Hematopoietic multipotent progenitor cell (in vitro differentiated cells): ENCODE measurements at places on chromosomes 11 and 22. TPM values are rescaled to one million over a fixed set of nuclear protein-coding genes. Genes with fewer than 3 reads are reported as not detected.

DNA sequence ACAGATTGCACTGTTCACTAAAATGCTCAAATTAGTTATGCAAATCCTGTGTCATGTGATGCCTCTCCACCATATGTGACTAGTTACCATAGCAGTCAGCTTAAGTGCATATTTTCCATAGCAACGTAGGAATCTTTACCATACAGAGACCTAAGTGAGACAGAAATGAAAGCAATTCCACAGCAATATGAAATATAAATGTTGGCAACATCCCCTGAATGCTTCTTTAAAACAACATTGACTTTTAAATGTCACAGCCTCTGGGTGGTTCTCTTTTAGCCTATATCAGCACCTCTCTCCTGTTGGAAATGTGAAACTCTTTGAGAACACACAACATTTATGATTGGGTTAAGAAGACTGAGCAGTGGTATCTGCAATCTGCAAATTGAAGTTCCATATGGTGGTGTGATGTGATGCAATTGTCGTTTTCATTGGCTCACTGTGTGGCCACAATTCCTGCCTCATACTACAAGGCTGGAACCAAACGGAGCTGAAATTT, 814.6 kb downstream of the DLG2 start:
- DNase-seq: no peak

GRCh38 chr22:33000342-33001280, 57.6 kb downstream of the SYN3 start:
- DNase-seq: no peak

DNA sequence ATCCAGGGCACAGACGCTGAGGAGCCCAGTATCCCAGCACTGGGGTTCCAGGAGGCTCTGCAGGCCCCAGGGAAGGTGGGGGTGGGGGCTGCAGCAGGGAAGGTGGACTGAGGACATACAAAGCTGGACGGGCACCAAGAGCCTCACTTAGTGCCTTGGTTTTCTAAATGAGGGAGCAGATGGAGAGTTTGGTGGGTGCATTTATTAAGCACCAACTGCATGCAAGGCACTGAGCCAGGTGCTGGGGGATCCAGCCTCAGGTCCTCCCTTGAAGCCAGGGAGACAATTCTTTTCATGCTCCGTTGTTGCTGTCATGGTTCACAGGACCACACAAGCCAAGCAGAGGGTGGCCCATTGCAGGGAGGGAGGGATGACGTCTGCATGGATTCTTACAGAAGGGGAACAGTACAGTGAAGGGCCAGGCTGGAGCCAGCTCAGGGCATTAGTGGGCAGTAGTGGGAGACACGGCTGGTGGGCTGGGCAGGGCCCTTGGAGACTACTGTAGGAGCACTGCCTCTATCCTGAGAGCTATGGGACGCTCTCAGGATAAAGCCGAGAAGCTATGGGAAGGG, 65.0 kb downstream of the MACROD1 start:
- no peak for DNase-seq

- peak; percentile 21 for DNase-seq
Measured at GRCh38 chr22:39839917-39840510, 53.5 kb downstream of the ENTHD1 start.

The PLAAT5 gene
- total RNA-seq: under 0.01 TPM

- DNase-seq: no peak
Measured at GRCh38 chr22:42895087-42895486, 38.0 kb upstream of the ARFGAP3 start.

- no peak for DNase-seq
Measured at GRCh38 chr11:93746101-93746500, 4.6 kb downstream of the C11orf54 start.

DNA sequence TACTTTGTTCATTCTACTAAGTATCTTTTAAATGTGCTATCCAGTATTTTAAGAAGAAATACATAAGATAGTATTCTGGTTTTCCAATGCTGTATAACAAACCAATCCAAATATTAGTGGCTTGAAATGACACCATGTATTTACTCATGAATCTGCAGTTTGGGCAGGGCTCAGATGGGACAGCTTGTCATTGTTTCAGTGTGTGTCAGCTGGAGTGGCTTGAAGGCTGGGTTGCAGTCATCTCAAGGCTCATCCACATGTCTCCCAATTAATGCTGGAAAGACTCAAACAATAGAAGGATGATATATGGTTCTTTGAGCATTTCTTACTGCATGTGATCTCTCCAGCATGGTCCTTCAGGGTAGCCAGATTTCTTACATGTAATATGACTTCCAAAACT, 146.2 kb downstream of the ARHGAP42 start:
- no peak for DNase-seq

The MAPK8IP2 gene
- total RNA-seq: 0.27 TPM

The MS4A8 gene
- total RNA-seq: not detected
